AG09309 (cell line): ENCODE measurements at places on chromosomes 16 and 17.

GRCh38 chr17:31320791-31321190 lies 631 bp downstream of the EVI2A start:
- DNase-seq = no peak

DNA sequence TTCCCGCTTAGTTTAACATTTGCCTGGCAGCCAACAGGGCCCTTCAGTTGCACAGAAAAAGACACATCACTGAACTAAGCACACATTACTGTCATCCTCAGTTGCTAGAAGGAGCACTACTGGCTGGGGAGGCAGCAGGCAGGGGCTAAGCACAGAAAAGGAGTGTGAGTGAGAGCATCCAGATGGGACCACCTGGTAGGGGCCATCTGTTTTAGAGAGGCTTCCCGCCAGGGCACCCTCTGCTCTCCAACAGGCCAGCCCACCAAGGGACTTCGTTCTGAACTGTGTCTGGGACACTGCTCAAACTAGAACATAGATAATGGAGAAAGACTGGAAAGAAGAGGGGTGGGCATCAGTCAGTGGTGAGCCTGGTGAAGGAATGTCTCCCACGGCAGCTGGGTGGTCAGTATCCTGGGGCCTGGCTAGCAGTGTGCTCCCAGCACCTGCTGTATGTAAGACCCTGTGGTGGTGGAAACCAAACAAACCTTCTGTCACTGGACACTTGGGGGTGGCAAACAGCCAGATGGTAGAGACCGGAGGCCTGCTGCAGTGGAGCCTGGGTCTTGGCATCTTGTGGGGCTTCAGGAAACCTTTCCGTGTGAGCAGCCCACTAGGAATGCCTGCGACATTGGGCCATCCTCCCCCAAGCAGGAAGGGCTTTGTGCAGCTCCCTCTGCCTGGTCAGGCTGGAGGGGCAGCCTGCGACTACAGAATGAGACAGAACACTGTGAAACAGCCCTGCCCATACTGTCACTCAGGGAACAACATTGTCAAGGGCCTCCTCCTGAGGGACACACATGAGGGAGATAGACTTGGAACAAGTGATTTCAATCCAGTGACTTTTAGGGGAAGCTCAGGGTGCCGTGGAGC lies 12.8 kb upstream of the RANGRF start:
- no peak for DNase-seq

DNA sequence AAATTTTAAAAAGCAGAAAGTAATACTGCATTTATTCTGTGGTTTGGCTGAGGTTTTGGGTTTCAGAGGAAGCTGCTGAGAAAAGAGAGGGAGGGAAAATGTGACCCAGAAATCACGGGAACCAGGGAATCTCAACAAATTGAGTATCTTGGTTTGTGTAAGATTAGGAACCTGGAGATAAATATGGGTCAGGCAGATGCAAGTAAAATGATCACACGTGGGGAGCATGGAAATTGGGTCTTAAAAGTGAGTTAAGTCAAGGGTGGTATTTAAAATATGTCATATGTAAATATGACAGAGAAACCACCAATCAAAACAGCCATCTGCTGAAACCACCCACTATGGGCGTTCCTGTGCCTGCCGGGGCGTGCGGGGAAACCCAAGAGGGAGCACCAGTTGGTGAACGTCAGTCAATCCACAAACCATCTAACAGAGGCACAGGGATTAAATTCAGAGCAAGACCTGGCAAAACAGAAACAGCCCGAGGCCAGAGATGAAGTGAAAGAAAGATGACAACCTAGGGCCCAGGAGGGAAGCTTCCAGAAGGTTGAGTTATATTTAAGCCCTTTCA lies 33.4 kb downstream of the CDH13 start:
- no peak for DNase-seq

- peak; percentile 57 for DNase-seq
These were observed 127.9 kb downstream of the NPIPB5 start for GRCh38 chr16:22638393-22639206.

GRCh38 chr16:48393485-48394354 lies 8.5 kb upstream of the SIAH1 start:
- DNase-seq = peak; percentile 57

GRCh38 chr16:50699326-50700159 lies 6.1 kb downstream of the NOD2 start:
- no peak for DNase-seq

DNA sequence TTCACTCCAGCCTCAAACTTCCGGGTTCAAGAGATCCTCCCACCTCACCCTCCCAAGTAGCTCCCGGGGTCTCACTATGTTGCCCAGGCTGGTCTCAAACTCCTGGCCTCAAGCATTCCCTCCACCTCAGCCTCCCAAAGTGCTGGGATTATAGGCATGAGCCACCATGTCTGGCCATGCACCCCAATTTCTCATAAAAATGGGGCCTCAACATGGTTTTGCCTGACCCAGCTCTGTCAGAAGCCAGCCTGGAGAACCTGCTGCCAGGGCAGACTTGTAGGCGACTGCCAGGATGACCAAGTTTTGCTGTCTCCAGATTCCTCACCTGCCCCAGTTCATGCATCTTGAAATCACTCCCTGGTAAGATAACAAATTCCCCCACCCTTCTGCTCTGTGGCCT lies 82.9 kb downstream of the AIPL1 start:
- DNase-seq = no peak

GRCh38 chr17:46929413-46929812 lies 6.5 kb downstream of the GOSR2 start:
- DNase-seq = no peak

DNA sequence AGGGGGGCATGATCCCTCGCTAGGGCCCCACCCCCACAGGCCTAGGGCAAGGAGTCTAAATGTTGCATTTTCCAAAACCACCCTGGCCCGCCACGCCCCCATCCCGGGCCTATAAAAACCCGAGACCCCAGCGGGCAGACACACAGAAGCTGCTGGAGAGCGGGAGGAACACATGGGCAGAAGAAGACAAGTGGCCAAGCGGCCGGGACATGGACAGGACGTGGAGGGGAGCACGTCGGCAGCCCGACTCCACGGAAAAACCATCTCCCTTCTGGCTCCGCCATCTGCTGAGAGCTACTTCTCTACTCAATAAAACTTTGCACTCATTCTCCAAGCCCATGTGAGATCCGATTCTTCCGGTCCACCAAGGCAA lies 34.1 kb upstream of the ENPP7 start:
- DNase-seq = no peak

- DNase-seq = no peak
These were observed 110.8 kb downstream of the CDYL2 start for GRCh38 chr16:80693553-80693952.

- DNase-seq = no peak
These were observed 10.8 kb downstream of the NGFR start for GRCh38 chr17:49505854-49506253.

GRCh38 chr17:58520843-58521430 lies 6.5 kb upstream of the MTMR4 start:
- no peak for DNase-seq

- no peak for DNase-seq
These were observed 2.9 kb downstream of the IRF8 start for GRCh38 chr16:85901773-85902365.

DNA sequence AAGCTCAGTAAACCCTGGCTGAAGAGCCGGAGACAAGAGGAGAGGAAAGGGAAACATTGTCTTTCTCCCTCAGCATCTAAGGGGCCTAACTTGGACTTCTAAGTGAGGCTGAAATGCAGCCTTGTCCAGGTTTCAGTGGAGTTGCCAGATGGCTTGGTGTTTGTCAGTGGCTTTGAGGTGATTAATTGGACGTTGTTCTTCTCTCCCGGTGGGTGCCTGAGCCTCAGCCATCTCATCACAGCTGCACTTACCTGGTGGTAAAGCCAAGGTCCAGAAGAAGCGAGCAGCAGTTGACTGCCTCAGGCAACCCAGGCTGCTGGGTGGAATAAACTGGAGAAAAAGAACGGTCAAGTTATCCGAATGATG lies 202.2 kb upstream of the NLRP1 start:
- no peak for DNase-seq

- peak; percentile 13 for DNase-seq
These were observed 3.1 kb downstream of the RAB11FIP4 start for GRCh38 chr17:31394544-31394943.

- no peak for DNase-seq
These were observed 9.9 kb upstream of the SLC46A1 start for GRCh38 chr17:28415886-28416285.

DNA sequence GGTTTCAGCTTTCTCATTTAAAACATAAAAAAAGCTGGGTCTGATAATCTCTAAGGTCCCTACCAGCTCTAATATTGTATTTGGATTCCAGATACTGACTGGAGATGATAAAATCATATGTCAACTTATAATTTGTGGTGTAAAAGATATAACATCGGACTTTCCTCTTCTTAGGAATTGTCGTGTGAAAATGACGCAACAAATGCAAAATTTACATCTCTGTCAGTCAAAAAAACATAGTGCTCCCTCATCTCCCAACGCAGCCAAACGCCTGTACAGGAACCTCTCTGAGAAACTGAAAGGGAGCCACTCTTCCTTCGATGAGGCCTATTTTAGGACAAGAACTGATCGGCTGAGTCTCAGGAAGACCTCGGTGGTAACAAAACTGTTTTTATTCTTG lies 197.3 kb downstream of the ANKFN1 start:
- no peak for DNase-seq

DNA sequence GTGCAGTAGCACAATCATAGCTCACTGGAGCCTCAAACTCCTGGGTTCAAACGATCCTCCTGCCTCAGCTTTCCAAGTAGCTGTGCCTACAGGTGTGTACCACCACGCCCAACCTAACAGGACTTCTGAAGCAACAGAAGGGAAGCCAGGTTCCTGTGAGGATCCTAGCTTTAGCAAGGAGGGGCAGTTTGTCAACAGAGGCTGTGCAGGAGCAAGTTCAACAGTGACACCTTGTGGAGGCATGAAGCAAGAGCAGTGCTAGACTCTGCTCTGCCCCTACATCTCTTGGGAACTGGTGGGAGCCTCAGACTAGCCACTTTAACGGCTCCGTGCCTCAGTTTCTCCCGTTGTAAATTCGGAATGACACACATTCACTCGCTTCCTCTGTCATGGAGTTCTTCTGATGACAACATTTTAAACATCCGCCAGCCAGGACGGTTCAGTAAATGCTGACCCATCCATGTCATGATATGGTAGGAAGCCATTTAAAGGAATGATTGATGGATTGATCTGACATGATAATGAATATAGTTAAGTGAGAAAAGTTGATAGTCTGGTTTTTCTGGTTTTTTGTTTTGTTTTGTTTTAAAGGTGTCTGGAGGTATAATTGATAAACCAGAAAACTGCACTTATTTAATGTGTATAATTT lies 218.7 kb downstream of the MRTFB start:
- no peak for DNase-seq

DNA sequence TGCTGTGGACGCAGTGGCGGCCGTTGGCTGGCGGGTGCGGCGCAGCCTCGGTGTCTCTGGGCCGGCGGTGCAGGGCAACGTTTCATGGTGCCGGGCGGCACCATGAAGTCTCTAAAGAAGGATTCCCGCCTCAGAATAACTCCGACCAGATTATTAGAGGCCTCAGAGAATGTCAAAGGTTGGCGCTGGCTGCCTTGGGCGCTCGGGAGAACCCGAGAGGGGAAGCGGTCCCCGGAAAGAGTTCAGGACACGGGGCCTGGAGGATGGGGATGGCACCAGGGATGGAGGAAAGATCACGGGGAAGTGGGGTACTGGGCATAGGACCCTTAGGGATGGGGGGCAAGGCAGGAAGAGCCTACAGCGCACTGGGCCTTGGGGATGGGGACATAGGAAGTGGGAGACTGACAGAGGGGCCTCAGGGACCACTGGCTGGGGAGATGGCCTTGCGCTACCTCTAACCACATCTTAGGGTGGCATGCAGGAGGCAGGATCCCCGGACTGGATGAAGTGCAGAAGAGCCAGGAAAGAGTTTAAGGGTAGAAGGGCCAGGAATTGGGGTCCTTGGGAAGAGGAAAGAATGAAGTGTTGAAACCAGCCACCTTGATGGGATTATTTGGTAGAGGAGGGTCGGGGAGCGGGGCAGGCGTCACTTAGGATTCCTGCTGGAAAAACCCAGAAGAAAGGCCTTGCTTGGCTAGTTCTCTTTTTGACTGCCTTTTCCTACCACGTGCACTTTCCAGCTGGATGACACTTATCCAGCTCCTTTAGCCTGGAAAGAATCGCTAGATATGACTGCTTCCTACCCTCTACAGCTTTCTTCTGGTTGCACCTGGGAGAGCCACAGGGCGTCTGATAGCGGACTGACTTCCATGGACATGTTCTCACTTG lies 578 bp downstream of the MYCBPAP start:
- DNase-seq = no peak

DNA sequence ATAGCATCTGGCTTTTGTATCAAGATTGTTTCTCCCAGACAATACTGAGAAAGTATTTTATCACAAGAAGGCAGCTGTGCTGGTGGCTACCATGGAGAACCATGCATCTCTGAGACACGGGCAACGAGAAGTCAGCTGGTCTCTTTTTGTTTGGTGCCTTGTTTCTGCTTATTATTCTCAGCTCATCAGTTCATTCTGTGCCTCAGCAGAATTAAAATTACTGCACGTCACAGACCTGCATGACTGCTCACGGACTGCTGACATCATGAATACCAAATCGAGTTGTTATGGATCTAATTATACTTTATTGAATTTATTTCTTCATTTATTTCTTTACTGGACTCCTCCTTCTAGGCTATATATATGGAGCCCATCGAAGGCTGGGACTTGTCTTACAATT lies 19.0 kb upstream of the PMP22 start:
- DNase-seq = no peak

GRCh38 chr16:68737046-68737729 lies at the start of gene CDH1:
TSS of gene CDH1 (plus strand) at chr16:68737292. CDS start at chr16:68737416, 124 bp downstream.
- DNase-seq = no peak

- DNase-seq = no peak
These were observed 26.3 kb upstream of the CDC42EP4 start for GRCh38 chr17:73338050-73338521.

DNA sequence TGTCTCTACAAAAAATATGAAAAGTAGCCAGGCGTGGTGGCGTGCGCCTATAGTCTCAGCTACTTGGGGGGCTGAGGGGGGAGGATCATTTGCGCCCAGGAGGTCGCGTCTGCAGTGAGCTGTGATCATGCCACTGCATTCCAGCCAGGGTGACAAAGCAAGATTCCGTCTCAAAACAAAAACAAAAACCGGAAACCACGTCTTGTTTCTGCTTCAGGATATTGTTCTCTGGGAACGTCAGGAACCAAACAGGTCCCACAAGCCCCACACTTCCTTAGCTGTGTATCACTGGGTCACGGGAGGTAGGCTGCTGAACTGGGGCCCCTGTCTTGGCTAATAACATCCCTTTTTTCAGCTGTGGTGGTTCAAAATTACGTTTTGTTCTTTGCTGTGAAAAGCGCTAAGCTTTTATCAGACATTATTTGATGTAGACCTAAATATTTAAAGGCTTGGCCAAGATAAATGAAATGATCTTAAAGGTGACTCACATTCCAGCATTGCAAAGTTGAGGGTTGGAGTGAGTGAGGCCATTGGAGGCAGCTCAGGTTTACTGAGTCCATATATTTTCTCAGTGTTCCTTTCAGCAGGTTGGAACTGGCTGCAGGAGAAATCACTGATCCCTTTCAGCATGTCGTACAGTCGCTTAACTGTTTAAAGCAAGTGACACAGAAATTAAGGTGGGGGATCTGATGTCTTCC lies 16.4 kb upstream of the SEC14L1 start:
- no peak for DNase-seq

GRCh38 chr17:48121923-48122664 lies 14.5 kb downstream of the SNX11 start:
- no peak for DNase-seq

- no peak for DNase-seq
These were observed 30.8 kb upstream of the MRC2 start for GRCh38 chr17:62596662-62597061.
